ENCODE measurements at places on chromosomes 12 and 14.
A peak's percentile ranks its signal among the peaks of the same experiment; 100 is the strongest.

- DNase-seq = no peak
These were observed 155.7 kb downstream of the KIF26A start for GRCh38 chr14:104293851-104294627.

GRCh38 chr12:14664434-14665023 is 31.9 kb downstream of the GUCY2C start:
- DNase-seq = peak; percentile 61

DNA sequence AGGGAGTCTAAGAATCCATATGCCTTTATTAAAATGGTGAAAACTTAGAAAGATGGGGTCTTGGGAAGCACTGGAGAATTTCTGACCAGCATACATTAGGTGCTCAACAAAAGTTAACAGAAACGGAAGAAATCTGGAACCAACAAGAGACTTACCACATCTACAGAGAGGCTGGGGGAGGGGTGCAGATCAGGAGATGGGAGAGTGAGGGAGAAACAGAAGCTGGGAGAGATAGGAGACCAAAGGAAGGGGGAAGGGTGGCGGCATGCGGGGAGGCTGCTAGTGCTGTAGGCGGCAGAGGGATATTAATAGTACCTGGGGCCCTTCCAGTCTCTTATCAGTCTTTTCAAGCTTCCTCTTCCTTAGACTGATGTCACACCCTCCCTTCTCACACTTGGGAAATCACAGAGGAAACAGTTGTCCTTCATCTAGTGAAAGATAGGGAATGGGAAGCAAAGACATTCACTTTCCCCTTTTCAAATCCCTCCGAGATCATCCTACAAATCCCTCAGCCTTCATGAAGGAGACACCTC is 18.1 kb downstream of the ZBTB39 start:
- no peak for DNase-seq

DNA sequence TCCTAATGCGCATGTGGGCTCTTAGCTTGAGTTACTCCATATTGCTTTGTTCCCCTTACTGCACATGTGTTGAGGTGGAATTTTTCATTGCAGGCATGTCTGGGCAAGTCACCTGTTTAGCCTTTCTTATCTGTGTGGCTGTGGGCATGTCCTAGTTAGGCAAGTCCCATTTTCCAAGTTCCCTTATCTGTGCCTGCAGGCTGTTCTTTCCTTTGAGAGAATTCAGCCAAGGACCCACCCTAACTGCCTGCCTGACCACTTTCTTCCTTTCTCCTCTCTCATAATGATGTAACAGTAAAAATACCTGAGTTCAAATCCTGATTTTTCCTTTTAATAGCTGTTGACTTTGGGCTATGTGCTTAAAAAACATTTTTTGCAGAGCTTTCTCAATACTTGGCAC is 870.6 kb downstream of the NRXN3 start:
- no peak for DNase-seq

GRCh38 chr12:95574799-95575452 is 23.6 kb upstream of the USP44 start:
- DNase-seq = no peak

GRCh38 chr14:58131386-58131785 is 20.6 kb downstream of the ARMH4 start:
- DNase-seq = no peak

DNA sequence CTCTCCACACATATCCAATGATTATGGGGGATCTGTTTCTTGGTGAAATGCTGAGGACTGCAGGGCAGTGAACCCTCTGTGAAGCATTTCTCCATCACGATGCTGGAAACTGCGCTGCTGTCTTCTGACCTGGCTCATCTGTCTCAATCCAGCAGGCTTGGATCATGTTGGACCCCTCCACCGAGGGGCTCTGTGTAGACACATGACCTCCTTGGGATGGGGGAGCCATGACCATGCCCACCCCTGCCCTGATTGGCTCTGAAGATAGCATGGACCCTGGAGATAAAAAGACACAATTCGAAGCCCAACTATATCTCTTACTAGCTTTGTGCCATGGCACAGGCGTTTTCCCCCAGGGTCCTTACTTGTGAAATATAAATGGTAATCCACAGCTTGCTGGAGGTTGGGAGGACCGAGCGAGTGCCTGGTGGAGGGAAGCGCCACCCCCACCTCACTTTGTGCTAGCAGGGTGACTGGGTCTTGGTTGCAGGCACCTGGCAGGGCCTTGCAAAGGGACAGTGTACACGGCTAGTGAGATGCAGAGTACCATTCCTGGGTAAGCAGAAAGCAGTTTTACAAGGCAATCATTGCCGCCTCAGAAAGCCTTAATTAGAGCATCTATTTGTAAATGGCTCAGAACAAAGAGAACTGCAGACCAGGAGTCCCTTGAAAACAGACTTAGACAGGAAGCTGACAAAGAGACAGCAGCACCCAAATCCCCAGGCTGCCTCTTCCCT is 2.4 kb upstream of the KRT83 start:
- no peak for DNase-seq

DNA sequence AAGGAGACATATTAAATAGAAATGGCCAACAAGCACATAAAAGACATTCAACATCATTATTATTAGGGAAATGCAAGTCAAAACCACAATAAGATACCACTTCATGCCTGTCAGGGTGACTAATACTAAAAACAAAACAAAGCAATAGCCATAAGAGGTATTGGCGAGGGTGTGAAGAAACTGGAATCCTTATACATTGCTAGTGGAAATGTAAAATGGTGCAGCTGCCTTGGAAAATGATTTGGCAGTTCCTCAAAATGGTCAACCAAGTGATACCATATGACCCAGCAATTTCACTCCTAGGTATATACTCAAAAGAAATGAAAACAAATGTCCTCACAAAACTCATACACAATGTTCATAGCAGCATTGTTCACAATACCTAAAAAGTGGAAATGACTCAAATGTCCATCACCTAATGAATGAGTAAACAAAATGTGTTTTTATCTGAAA is 27.0 kb downstream of the GPR135 start:
- no peak for DNase-seq

- DNase-seq = no peak
These were observed 804.6 kb downstream of the TRHDE start for GRCh38 chr12:73076760-73077159.

GRCh38 chr12:115898670-115899069 is 378.8 kb downstream of the MED13L start:
- DNase-seq = no peak

- DNase-seq = no peak
These were observed 272.8 kb downstream of the PDZRN4 start for GRCh38 chr12:41460906-41461305.

DNA sequence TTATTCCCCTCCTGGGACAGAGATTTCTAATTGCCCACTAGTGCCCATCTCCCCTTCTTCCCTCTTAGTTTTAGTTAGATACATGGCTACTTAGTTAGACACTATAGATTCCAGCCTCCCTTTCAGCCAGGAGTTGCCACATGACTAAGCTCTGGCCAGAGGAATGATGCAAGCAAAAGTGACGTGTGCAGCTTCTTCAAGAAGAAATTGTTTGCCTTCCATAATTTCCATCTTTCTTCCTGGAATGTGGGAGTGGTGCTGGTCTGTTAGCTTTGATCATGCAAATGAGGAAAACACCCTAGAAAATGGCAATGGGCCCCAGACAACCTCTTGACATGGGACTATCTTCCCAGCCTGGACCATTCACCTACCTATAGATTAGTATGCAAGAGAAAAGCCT is 21.4 kb downstream of the CCDC177 start:
- no peak for DNase-seq

DNA sequence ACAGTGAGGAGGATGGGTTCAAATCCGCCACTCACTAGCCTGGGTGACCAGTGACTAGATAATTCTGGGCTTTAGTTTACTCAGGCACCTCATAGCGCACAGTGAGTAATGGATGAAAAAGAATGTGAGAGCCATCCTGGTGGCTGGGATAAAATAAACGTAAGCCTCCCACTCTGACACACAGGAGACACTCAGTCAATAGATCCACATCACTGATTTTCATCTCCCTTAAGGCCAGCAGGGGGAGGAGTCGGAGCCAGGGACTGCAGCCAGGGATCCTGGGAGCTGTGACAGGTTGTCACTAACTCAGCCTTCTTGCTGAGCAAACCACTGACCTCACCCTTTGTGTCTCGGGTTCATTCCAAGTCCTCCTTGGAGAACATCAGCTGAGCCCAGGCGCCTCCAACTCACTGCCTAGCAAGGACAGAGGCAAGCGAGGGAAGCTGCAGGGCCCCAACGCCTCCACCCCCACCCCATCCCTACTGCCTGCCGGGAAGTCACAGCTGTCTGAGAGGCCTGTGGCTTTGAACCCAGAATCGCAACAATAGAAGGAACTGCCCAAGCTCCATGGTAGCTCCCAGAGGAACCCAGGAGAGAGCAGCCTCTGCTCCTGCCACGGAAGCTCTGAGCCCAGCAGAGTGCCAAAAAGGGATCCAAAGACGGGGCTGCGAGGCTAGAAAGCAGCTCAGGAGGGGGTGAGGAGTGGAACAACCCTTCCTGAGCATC is 30.7 kb downstream of the PXN start:
- DNase-seq = peak; percentile 80

DNA sequence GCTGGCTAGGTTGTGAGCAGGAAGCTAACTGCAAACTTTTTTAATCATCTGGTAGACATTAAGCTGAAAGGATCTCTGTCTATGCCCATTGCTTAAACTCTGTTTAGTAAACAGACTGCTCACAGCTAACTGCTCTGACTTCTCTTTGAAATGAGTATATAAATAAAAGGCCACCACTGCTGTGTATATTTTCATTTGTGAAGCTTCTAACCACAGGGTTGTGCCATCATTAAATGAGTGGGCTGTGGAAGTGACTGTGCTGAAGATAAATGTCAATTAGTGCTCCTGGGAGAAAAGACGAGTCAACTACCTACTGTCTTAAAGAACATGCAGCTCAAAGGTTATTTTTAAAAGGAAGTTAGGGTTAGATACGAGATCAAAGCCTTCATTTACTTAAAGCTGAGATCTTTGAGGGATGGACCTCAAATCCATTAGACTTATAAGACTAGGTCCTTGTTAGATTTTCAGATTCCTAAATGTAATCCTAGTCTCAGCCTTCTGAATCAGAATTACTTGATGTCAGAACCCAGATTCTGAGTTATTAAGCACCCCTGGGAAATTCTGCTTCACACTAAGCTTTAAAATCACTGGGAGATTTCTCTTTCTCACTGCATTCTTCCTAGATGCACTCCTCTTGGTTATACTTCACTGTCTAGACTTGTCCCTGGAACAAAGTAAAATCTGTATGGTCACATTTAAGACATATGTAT is 213.1 kb upstream of the FLRT2 start:
- DNase-seq = no peak

- DNase-seq = no peak
These were observed 36.9 kb downstream of the LGR5 start for GRCh38 chr12:71476513-71476912.

DNA sequence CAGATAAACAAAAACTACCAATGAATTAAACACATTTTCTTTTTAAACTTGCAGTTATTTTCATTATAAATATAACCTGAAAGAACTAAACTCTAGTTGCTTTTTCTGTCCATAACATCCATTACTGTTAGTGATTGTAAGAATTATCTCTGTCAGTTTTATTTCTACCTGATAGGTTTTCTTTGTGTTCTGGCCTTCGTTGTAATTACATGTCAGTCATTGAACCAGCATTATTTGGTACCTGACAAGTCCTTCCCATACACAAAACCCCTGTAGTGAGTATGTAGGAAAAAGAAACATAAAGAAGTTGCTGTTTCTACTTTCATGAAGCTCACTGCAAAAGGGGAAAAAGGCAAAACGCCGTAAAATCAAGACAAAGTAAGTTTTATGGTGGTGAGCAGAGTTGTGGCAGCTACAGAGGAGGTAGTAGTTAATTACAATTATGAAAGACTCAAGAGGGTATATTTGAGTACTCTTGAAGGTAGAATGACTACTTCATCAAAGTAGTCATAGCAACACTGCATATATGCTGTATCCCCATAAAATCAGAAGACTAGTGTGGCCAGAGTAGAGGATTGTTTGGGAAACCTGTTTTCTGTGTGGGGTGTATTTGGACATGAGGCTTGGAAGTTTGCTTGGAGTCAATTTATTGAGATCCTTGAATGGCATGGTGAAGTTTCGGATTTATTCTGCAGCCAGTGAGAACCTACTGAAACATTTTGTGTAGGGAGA is 102.8 kb downstream of the SLC5A8 start:
- no peak for DNase-seq

GRCh38 chr12:90078344-90078743 is 369.7 kb upstream of the ATP2B1 start:
- no peak for DNase-seq

GRCh38 chr14:79712302-79712950 is 498.9 kb downstream of the DIO2 start:
- no peak for DNase-seq

DNA sequence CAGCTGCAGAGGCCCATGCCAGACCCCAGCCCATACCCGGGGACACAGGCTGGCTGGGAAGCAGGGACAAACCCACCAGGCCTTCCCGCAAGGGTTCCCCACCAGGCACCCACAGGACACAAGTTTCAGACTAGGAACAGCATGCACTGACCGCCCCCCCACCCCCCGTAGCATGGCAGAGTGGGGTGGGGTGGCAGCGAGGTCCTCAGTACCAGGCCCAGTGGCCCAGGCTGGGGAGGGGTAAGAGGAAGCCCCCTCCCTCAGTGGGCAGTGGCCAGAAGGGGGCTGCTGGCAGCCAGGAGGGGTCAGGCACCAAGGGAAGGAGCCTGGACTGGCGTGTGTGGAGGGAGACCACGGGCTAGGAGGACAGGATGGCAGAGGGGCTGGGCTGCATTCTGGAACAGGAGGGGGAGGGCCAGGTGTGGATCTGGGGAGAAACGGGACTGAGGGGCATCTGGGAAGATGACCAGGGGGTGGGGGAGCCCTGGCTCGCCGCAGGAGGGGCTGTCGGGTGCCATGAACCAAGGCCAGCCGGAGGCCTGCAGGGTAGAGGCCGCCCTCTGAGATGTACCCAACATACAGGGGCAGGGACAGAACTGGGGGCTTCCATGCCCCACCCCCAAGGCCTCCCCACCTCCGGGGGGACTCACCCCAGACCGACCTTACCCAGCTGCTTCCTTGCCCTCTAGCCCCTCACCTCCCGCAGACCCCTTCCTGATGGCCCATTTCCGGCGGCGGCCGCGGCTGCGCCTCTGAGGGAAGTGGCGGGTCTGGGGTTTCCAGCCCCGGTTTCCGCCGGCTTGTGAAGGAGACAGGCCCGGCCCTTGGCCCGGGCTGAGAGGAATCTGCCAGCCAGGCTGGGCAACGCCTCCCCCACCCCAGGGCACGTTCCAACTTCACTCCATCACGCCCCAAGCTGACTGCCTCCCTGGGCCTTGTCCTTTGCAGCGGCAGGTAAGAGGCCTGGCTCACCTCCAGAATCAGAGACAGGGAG is 5.6 kb upstream of the JAG2 start:
- no peak for DNase-seq

DNA sequence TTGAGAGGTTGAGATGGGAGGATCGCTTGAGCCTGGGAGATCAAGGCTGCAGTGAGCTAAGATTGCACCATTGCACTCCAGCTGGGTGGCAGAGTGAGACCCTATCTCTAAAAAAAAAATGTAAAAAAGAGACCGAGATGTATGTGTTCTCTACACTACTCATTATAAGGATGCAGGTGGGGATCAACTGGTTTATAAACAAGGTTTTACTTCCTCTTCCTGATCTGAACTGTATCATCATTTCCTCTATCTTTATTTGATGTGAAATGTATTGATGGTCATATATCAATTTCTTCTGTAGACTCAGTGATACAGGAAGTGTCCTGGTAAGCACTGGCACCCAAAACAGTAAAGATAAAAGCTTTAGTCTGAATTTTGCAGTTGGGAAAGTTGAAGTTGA is 20.1 kb upstream of the USP44 start:
- DNase-seq = no peak

Data from SW 1271 (cell line).